ENCODE measurements at places on chromosomes 7 and 10.

DNA sequence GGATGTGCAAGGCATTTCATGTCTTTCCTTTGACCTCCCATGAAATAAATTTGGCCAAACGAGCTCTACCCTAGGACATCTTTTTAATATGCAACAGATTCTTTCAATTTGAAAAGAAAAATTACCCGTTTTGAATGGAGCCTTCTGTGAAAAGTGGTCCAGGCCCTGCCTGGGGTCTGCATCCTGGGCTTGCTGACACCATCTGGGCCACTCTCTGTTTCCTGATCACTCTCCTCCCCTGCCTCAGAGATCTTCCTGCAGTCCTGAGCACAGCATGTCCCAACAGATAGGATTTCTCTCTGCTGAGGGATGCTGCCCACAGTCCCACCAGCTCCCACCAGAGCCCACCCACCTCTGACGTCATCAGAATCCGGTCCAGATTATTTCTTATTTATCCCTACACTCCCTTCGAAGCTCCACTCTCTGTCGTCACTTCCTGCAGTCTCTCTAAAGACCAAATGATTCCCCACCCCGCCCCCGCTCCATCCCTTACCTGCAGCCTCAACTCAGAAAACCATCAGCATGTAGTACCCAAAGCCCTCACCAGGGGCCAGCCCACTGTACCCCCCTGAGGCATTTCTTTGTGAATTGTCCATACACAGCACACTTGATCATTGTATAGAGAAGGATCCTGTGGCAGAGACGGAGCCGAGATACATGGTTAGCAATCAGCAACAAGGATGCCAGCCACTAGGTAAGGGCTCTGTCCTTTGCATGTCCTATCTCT is 192.1 kb upstream of the MGMT start:
- DNase-seq = no peak

DNA sequence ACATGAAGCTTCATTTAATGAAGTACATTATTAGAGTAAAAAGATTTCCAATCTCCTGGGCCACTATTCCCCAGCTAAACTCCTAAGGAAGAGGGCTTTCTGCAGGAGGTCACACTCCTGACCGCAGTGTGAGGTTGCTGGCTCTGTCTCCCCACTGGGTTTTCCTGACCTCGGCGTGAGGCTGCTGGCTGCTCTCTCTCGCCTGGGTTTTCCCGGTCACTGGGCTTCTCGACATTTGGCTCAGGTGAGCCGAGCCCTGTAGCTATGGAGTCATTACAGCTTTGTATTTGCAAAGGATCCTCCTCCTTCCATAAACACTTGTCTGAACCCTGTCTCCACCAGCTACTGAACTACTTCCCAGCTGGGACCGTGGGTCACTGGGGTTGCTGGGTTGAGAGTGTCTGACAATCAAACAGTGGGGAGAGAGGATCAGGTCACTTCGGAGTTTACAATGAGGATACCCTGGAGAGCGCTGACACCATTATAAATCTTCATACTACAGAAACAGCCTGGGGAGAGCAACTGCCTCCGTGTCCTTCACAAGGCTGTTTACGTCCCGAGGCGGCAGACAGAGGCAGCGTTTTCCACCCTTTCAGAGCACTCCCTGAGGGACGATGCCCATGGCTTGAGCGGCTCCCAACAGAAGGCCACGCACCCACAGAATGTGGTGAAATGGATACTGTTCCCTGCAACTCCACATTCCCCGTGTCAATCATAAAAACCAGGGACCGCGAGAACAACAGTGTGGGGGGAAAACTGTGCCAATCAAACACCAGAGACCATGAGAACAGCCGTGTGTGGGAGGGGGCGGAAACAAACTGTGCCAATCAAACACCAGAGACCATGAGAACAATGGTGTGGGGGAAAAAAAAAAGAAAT is 226.2 kb downstream of the ZMYND11 start:
- no peak for DNase-seq

DNA sequence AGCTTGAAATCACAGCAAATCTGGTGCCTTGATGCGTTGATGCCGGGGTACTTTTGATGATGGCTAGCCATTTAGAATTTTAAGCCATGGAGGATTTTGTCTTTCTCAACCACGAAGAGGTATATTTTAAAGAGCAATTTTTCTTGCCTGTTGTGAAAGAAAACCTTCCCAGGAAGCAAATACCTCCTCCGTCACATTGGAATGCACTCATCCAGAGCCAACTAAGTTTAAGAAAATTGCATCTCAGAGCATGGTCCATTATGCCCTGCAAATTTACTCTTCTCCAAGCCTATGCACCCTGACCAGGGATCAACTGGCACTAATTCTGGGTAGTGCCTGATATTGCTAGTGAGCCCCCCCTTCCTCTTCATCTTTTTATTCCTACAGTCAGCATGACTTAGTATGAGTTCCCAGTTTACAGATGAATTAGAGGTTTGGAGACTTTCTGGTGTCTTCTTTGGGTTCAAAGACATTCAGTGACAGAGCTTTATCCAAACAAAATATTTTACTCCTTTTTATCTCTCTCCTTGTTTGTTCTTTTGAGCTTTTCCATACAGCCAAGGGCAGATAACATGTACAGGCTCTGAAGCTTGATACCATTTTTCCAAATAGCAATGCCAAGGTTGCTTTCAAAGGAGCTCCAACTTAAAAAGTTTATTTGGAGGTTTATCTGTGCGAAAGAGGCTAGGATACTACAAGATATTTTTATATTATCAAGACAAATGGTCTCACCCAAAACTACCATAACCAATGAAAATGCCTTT is 56.6 kb upstream of the ANK3 start:
- DNase-seq = peak; percentile 33

- no peak for DNase-seq
These were observed 41.0 kb downstream of the CLRN3 start for GRCh38 chr10:127851661-127852194.

DNA sequence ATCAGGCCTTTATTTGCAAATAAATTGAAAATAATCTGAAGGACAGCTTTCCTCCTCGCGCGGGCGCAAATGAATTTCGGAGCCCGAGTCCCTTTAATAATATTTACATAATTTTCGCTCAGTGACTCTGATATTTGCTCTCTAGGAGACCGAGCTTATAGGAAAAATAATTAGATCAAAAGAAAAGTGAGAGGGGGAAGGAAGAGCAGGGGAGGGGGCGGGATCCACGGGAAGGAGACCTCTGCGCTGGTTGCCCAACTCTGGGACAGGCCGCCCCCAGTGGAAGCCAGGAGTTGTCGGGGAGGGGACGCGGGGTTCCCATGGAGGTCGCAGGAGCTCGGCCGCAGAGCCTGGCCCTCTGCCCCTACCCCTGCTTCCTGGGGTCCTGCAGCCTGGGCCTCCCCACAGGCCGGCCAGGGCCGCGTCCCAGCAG is 5.8 kb downstream of the UNCX start:
- no peak for DNase-seq

DNA sequence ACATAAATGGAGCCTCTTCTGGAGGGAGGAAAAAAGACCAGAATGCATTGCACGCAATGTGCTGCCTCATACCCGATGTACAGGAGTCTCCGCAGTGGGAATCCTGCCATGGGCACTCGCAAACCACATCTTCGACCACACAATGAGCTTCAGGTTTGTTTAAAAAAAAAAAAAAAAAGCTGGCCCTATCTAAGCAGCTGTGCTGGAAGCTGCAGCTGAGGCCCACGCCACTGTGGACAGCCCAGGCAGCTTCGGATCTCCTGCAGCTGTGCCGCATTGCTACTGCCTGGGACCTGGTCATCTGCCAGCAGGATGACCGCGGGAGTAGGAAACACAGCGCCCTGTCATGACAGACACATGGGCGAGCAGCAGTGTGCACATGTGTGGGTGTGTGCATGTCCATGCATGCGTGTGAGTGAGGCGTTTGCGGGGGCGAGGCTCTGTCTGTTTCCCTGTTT is 26.0 kb downstream of the EN2 start:
- DNase-seq = no peak

- DNase-seq = no peak
These were observed 165.5 kb downstream of the CDK14 start for GRCh38 chr7:90761584-90761983.

DNA sequence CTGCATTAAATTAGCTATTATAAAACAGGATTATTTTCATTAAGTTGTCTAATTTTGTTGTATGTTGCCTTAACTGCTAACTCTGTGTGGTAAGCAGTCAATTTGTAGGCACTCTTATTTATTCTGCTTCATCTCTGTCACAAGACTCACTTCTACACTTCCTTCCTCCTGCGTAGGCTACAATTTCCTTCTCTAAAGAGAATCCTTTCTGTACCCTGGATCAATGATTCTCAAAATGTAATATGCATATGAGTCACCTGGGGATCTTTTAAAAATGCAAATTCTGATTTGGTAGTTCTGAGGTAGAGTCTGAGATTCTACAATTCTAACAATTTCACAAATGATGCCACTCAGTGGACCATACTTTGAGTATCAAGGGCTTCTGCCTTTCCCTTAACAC is 4.4 kb upstream of the UBE2D1 start:
- DNase-seq = no peak

DNA sequence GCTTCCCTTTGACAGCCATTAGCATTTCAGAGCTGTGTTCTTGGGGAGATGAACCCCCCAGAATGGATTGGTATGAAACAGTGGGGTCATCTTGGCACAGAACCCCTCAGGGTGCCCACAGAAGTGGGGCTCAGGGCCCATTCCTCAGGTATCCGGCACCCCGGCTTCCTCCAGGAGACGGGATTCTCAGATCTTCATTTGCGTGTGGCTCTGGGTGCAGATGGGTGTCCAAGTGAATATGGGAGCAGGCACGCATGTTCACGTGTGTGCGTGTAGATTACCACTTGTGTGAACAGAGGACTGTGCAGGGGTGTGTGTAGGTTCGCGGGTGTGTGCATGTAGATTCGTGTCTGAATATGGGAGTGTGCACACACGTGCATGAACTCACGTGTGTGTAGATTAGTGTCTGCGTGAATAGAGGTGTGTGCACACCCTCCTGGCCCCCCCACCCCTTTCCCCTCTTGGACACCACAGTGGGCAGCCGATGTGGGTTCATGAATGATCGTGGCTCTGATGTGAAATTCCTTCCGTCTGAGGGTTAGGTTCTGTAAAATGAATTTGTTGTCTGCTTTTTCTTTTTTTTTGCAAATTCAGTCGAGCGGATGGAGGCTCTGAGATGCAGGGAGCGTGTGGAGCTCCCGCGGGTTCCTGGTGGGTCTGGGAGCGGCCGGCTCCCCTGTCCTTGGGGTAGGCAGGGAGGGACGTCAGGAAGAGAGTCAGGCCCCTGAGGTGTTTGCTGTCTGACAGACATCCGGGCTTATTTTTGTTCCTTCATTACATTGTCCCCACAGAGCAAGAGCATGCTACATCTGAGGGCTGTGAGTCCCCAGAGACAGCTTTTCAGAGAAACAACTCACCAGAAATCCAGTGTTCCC is 7.4 kb downstream of the ELFN1 start:
- DNase-seq = no peak

GRCh38 chr7:15839416-15840100 is 153.1 kb upstream of the MEOX2 start:
- peak; percentile 65 for DNase-seq

- no peak for DNase-seq
These were observed 14.4 kb upstream of the GJC3 start for GRCh38 chr7:99943641-99944496.

GRCh38 chr7:135690566-135690965 is 28.3 kb downstream of the STMP1 start:
- DNase-seq = peak; percentile 61

GRCh38 chr7:154942691-154943090 is 60.2 kb downstream of the PAXIP1 start:
- DNase-seq = no peak

GRCh38 chr10:3324612-3325038 is 152.0 kb upstream of the PITRM1 start:
- peak; percentile 33 for DNase-seq

DNA sequence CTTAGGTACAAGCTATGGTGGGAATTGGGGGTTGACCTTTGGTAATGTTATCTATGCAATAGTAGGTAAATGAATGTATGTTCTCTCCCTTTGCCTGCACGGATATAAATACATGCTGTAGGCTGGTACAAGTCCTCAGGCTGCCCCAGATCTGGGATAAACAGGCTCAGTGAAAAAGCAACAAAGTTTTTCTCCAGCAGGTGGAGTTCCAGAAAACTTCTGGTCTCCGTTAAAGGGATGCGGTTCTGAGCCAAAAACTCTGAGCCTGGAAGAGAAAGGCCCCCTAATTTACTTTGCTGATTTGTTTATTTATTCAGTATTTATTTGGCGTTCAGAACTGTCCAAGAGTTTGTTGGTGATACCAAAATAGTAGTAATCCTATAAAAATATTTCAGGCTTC is 204.7 kb downstream of the ADRA2A start:
- DNase-seq = no peak

DNA sequence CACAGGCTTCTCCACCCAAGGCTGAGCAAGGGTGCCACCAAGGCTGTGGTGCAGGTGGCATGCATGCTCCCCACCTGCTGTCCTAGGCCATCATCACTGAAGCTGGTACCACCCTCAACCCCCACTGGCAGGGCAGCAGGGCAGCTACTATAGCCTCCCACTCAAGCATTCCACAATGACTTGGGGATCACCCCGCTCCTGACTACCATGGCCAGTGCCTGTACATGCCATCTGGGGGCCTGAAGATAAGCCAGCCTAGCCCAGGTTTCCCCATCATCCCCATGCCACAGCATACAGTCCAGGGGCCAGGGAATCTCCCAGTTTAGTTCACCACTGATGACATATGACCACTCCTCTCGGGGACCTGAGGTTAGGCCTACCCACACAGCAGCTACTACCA is 510.9 kb upstream of the LRRTM3 start:
- DNase-seq = no peak

DNA sequence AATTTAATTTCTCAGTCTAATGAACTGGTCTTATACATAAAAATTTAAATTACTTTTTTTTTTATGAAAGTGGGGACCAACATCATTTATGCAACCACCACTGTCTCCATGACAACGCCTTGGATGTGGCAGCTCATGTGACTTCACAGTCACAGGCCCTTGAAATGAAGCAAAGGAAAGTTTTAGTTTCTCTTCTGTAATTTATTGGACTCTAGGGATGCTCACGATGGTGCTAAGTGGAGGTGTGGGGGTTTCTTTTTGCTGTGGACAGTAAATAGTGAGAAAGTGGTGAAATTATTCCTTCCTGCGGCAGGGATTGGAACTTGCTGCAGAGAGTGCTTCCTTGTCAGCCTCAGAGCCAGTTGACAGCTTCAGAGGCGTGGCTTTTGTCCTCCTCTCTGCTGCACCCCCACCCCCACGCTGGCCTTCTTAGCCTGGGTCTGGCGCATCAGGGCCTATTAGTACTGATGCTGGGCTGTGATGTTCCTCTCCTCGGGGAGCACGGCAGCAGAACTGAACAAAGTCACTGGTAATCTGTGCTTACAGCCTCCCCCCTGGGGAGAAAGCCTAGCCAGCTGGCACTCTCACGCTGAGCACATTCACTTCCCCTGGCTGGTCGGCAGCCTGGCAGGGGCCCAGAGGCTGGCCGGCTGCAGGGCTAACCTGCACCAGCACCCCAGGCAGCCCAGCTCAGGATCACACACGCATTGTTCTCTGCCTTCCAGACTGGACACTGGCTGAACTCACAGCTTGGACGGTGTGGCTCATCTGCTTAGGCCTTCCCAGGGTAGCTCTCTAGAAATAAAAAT is 517.5 kb upstream of the GALNT17 start:
- peak; percentile 43 for DNase-seq

Measured in fibroblast of skin of right quadriceps (primary cell).